ENCODE measurements at places on chromosomes 2 and 18.
A peak's percentile ranks its signal among the peaks of the same experiment; 100 is the strongest.

- DNase-seq, result peak; percentile 83
Measured at GRCh38 chr18:58671111-58671631, at the start of gene MALT1. MALT1 (plus strand) TSS chr18:58671465; CDS start chr18:58671644, 179 bp downstream.

- DNase-seq, result peak; percentile 62
Measured at GRCh38 chr2:227884511-227884947, 13.1 kb downstream of the DAW1 start.

DNA sequence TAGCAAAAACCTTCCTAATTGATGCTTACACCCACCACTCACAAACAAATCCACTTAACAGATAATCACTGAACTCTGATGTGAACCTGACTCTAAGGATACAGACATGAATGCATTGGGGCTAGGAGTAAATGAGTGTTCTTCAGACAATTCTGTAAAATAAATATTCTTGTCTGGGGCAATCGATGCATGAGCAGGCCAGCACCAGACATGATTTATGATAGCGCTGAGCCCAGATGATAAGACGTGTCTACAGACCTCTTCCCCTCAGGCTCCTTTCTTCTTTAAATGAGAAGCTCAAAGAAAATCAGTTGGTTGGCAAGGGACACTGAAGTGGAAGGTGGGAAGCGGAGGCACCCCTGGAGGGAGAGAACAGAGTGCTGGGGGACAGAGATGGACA lies 27.3 kb upstream of the BIN1 start:
- DNase-seq, result no peak

DNA sequence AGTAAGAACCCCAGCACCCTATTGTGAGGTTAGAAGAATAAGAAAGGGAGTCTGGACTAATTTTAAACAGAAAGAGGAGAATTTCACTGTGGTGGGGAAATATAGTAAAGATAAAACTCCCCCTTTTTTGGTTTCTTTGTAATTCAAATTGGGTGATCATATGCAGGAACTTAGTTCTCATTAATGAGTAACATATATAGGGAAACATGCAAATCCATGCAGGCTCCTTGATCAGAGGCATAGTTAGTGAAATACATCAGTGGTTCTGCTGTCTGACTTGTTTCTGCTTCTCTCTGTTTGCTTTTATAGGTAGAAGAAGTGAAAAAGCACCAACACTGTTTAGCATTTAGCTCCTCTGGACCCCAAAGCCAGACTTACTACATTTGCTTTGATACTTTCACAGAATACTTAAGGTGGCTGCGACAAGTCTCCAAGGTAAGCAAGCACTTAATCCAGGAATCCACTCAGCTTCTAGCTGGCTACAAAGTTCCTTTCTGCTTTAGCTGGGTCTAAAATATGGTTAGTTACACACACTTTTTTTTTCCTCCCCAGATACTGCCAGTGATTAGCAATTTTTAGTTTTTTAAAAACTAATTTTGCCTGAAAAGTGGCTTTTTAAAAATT lies 123.2 kb downstream of the PHLPP1 start:
- no peak for DNase-seq

- DNase-seq, result no peak
Measured at GRCh38 chr2:34892766-34893165, 1293.7 kb upstream of the FAM98A start.

GRCh38 chr2:85199698-85200097 lies 66.5 kb downstream of the TCF7L1 start:
- peak; percentile 78 for DNase-seq

- DNase-seq, result no peak
Measured at GRCh38 chr2:160105366-160105765, 43.0 kb upstream of the PLA2R1 start.

DNA sequence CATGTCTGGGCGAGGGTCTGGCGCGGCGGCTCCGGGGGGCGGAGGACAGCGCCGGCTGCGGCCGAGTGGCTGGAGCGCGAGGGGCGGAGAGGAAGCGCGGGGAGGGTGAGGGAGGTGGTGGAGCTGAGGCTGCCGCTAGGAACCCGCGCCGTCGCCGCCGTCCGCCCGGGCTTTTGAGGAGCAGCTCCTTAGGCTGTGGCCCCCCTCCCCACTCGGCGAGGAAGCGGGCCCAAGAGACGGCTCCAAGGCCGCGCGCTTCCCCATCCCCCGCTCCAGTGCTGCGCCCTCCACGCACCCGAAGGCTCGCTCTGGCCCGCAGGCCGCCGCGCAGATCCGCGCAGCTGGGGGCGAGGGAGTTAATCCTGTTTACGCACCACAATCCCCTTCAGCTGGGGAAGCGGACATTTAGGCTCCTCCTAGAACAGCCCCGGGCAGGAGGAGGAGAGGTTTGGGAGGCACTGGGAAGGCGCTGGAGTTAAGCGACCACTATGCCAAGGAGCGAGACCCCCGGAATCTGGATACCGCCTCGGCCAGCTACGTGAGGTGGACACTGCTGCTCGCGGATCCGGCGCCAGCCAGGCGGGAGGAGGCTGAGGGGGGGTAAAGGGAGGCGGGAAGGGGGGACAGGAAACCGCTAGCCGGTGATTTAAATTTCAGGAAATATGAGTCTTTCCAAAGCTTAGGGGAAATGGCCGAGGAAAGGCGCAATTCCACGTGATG lies at the start of gene CNRIP1:
Gene CNRIP1 (minus strand): TSS at position 552 of the 720 bp plus-strand sequence. CDS start 549 bp downstream, at position 3.
- DNase-seq, result peak; percentile 81

GRCh38 chr2:159147690-159148089 lies 138.8 kb downstream of the WDSUB1 start:
- no peak for DNase-seq

DNA sequence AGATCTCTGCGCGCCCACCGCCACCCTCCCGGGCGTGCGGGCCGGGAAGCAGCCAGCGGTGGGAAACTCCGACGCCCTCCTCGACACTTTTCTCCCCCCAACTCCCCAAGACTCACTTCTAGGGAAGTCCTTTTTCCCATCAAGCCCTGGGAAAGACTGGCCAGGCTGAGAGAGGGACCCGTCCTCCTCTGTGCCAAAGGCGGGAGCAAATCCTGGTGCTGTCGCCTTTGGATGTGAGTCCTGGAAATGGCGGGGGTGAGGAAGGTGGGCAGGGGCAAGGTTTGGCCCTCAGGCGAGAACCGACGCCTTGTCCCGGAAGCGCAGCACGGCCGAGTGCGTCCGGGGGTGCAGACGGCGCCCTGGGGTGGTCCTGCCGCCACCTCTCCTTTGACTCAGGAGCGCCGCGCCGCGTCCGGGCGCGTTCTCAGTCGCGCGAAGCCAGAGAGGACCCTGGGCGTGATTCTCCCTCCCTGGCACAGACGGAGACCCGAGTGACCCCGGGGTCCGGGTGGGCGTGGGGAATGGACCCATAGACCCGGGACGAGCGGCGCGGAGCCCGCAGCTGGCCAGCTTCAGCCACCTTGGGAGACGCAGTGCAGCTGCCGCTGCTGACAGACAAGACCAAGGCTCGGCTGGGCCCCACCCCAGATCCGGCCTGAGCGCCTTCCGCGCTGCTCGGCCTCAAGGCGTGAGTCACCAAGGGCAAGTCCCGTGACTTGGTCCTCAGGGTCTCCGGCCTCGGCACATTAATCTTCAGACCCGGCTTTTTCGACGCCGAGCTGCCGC lies 3.5 kb upstream of the LBX2 start:
- DNase-seq, result peak; percentile 86

GRCh38 chr2:57549642-57550102 lies 496.9 kb upstream of the VRK2 start:
- DNase-seq, result no peak

DNA sequence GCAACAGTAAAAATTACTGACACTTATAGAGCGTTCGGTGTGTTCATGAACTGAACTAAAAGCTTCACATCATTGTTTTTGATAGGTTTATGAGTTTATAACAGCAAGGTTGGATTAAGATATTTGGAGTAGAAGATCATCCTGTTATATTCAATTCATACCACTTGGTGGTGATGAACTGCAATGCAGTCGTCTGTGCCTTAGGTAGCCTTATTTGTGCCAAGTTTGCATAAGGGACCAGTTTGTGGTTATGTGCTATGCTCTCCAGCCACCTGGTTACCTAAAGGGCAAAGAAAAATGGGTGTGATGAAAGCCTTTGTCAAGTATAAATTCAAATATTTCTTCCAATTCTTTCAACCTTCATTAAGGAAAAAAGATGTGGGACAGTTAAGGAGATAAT lies 150.9 kb upstream of the KCNH7 start:
- no peak for DNase-seq

GRCh38 chr2:173690349-173690748 lies 274.8 kb downstream of the SP3 start:
- DNase-seq, result no peak

DNA sequence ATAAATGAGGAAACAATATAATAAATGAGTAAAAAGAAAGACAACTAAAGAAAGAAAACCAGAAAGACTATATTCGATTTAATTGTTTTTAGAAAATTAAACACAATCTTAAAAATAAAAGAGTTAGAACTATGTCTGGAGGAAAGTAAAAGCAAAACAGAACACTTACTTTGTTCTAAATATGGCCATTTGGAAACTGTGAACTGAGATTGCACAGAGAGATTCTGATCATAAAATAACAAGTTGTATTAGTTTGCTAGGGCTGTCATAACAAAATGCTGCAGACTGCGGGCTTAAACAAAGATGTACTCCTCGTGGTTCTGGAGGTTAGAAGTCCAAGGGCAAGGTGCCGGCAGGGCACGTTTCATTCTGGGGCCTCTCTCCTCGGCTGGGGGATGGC lies 128.1 kb upstream of the AQP4 start:
- DNase-seq, result no peak

DNA sequence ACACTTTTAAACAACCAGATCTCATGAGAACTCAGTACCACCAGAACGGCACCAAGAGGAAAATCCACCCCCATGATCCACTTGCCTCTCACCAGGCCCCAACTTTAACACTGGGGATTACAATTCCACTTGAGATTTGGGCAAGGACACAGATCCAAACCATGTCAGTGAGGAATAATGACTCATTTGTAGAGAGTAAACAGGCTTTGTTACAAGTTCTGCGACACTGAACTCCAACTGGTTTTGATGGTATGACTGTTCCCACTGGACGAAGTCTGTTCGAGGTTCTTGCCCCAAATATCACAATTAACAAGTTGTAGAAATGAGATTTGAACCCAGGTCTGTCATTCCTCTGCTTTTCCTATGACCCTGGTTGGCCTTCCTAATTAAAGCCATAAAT lies 718.1 kb upstream of the ID2 start:
- DNase-seq, result no peak

DNA sequence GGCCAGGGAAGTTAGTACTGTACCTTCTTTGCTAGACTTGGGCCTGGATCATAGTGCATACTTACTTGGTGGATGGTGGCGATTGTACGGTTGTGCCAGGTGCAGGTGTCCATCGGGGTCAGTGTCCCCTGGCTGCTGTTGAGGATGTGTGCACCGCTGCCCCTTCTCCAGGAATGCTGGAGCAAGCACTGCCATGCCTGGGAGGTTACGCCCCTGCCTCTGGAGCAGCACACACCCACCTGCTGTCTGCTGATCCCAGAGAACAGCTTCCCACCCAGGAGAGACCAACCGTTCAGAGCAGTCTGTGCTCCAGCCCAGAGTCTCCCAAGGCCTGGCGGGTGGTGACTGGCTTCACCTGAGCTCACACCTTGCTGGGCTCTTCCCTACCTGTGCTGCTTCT lies 286.8 kb upstream of the HS6ST1 start:
- DNase-seq, result no peak

DNA sequence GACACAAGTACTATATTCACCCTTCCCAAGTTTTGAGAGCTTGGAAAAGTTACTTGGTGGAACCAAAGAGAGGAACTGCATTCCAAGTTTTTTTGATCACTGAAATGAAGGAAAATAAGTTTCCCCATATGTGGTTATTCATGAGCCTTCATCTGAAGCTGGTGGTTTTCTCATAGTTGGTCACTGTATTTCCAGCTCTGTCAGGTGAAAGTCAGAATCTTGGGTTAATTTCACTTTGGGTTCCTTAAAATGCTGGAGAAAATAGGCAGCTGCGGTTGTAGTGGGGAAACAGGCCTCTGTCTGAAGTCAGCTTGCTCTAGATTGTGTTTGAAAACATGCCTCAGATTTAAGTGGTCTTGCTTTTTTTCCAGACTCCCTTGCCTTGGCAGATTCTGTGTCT lies 200.5 kb downstream of the HRH4 start:
- DNase-seq, result no peak

GRCh38 chr2:224343226-224343625 lies 58.7 kb downstream of the FAM124B start:
- no peak for DNase-seq

DNA sequence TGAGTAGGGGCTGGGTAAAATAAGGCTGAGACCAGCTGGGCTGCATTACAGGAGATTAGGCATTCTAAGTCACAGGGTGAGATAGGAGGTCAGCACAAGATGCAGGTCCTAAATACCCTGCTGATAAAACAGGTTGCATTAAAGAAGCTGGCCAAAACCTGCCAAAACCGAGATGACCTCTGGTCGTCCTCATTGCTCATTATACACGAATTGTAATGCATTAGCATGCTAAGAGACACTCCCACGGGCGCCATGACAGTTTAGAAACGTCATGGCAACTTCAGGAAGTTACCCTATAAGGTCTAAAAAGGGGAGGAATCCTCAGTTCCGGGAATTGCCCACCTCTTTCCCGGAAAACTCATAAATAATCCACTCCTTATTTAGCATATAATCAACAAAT lies 132.2 kb downstream of the ARL4C start:
- DNase-seq, result no peak

DNA sequence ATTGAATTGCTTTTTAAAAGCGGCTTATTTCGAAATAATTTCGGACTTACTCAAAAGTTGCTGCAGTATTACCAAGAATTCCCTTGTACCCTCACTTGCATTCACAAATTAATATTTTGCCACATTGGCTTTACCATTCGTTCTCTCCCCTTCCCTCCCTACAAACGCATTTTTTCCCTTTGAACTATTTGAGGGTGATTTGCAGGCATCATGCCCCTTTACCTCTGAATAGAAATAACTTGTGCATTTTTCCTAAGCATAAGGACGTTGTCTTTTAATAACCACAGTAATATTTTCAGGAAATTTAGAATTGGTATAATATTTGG lies 608 bp downstream of the CCDC138 start:
- DNase-seq, result peak; percentile 22

DNA sequence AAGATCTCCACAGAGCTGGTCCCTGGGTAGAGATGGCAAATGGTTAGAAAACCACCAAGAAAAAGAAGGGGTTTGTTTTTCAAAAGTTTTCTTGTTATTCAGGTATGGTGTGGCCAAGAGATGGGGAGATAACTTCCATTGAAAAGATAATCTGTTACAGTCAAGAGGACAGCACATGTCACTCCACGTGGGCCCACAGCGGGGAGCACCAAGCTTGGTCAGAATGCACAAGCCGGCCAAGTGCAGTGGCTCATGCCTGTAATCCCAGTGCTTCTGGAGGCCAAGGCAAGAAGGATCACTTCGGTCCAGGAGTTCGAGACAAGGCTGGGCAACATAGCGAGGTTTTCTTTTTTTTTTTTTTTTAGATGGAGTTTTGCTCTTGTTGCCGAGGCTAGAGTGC lies 6.0 kb upstream of the LCLAT1 start:
- no peak for DNase-seq

DNA sequence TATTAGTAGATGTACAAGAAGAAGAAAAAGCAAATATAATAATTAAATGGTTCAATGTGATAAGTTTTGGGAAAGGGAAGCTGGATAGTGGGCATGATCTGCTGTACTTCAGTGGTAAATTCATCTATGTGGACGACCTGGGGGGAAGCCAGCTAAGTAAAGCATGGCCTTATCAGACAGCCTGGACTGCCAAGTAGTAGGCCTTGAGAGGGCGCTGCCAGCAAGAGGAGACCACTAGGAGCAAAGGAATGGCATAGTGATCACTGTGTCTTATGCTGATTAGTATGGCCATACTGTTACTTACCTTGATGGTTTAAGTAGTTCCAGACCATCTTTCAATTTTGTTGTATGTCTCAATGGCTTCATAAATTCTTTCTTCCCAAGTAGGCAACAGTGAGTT lies 287.6 kb downstream of the SETBP1 start:
- DNase-seq, result no peak
